Kidney capillary endothelial cell (primary cell): ENCODE measurements at places on chromosomes 12 and 14.

DNA sequence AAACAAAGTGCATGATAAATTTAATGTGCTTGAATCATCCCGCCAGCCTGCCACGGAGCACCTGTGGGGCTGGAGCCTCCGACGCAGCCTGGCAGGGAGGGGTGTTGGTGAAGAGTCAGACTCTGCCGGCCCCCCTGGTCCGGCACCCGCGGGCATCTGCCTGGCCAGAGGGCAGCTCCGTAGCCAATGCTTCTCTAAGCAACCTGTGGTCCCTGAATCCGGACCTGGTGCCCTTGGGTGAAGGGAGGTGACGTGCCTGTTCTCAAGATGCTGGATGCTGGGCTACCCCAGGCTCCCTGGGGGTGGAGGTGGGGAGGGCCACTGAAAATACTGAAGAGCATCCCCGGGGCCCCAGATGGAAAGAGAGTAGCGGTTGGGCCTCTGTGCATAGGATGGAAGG lies 158.6 kb upstream of the C14orf180 start:
- no peak for DNase-seq

- DNase-seq: peak; percentile 60
These were observed 21.6 kb downstream of the PYM1 start for GRCh38 chr12:55906056-55906455.

DNA sequence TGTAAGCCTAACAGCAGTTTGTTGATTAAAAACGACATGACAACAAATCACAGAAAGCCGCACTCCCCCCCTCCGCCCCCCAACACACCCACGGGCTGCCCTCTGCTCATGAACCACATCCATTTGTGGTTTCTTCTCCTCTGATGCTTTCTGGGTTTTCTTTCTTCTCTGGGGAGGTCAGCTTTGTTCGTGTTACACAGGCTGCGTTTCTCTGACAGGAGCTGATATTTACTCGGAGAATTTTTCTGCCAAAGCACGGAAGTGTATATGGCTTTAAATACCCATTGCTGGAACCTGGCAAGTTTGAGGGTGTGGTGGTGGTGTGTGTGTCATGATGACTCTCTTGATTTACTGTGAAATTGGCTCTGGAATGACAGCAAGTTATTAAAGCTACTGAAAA lies 883.7 kb upstream of the TMEM132C start:
- no peak for DNase-seq

GRCh38 chr14:102692334-102692733 lies 84.9 kb upstream of the TRAF3 start:
- DNase-seq: no peak

GRCh38 chr12:54294152-54294952 lies 6.5 kb downstream of the NFE2 start:
- DNase-seq: no peak

DNA sequence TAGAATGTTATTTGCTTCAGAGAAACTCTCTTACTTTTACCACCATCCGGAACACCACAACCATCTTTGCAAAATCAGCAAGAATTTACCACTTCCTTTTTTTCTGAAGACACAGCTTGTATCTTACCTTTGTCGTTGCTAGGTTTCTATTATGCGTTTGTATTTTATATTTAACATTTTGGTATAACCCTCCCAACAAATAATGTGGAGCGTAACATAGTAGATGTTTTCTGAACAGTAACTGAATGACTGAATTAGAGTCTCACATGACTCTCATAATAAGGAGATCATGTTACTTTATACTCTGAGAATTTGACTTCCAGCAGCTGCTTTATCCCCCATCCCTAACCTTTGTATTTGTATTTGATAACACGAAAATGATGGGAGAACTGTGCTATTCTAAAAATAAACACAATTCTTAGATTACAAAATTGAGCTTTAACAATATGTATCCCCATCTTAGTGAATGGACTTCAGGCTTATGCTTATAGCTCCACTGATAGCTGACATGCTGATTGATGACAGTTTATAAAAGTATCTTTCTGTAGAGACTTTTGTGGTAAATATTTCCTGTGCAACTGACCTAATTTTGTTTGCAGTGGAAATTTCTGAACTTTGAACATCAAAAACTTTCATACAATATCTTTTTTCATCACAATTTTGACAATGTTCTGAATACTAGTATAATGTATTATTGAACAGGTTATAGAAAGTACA lies 7.9 kb upstream of the KLRB1 start:
- no peak for DNase-seq

DNA sequence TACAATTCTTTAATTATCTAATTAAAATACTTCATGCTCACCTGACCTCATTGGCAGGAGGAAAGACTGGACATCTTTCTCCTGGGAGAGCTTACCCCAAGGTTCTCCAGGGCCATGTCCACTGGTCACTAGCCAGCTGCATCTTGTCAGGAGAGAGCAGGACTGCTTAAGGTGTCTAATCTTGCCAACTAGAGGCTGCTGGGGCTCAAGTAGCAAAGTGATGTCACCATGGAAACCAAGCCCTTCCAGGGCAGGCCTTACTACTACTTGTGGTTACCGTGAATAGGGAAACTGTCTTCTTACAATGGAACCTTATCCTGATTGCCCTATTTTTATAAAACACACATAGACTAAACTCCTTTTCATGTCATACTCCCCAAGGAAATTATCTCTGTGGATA lies 376.4 kb downstream of the SNAPC1 start:
- no peak for DNase-seq

GRCh38 chr14:50631408-50631821 lies 36.7 kb downstream of the SAV1 start:
- DNase-seq: no peak

- DNase-seq: no peak
These were observed 74.3 kb upstream of the PRMT8 start for GRCh38 chr12:3416670-3417069.

DNA sequence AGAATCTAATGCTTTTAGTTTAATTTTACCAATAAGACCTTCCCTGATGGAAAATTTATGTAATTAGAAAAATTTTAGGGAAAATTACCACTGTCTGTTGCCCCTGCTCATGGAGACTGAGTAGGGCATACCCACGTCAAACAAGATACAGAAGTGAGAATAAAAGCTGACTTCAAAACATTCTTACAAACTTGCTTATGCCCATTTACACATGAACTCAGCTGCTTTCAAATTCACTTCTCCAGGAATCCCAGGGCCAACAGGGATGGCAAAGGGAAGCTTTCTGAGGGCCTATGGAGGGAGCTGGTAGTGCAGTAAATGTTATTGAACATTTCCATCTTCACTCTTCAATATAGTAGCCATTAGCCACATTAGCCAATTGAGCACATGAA lies 4.8 kb upstream of the NINJ2 start:
- no peak for DNase-seq
